CD4-positive, alpha-beta T cell treated with Interleukin-2 at 100 ng/mL for 4 hours (primary cell): ENCODE measurements at places on chromosomes 11 and 22.

GRCh38 chr11:112118176-112118575 is 31.5 kb downstream of the SDHD start:
- DNase-seq = no peak

GRCh38 chr11:70829134-70829885 is 423.1 kb downstream of the SHANK2 start:
- no peak for DNase-seq

- DNase-seq = no peak
Measured at GRCh38 chr22:19036523-19037273, 85.5 kb downstream of the DGCR2 start.

GRCh38 chr11:133927690-133928627 is 28.8 kb downstream of the IGSF9B start:
- DNase-seq = peak; percentile 69

GRCh38 chr22:50548040-50548920 is 2.6 kb downstream of the KLHDC7B start:
- peak; percentile 58 for DNase-seq

- DNase-seq = no peak
Measured at GRCh38 chr22:35567351-35568141, 26.9 kb downstream of the RASD2 start.

DNA sequence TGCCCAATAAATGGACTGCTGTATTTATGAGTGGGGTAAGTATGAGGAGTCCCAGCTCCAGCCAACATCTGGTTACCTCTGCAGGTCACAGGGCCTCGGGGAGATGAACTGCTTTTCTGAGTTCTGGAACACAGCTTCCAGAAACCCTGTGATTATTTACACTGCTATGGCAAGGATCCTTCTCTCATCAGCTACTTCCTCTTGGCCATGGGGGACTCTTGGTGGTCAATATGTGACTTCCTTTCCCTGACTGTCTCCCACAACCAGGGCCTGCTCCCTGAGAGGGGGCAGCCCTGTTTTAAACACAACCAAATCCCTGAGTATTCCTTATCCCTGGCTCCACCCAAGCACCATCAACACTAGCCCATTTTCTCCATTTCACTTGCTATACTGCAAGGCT is 10.0 kb downstream of the RHOG start:
- DNase-seq = no peak

- no peak for DNase-seq
Measured at GRCh38 chr11:69904974-69905535, 85.8 kb upstream of the FGF3 start.

- DNase-seq = no peak
Measured at GRCh38 chr11:109112821-109113280, 309.1 kb upstream of the C11orf87 start.

DNA sequence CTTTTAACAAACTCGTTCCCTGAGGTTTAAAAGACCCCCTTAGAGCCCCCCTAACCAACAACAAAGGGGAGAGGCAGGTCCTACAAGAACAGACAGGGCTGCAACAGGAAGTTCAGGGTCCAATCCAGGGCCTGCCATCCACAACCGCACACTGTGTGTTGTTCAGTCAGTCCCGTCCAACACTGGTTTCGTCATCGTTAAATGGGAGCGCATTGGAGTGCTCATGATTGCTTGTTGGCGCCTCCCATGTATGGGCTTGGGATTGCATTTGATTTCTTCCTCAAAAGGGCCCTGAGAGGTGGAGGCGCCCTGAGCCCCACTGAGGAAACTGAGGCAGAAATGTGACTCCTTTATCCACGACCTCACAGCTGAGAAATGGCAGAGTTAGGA is 174.1 kb downstream of the MN1 start:
- DNase-seq = no peak

DNA sequence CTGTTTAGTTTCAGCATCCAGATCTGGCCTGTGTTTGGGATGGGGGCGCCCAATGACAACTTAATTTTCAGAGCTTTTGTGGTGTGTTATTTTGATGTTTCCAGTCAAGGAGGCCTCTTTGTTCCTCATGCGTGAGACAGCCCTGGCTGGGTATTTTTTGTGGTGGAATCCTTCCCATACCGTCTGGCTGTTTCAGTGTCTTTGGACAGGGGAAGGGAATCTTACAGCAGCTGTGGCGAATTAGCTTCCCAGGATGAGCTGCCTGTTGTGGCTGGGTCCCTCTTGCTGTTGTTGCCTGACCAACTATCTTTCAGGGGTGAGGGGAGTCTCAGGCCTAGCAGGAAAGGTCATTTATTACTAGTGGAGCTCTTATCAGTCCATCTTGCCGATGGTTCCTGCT is 138.8 kb downstream of the ARHGAP20 start:
- no peak for DNase-seq

DNA sequence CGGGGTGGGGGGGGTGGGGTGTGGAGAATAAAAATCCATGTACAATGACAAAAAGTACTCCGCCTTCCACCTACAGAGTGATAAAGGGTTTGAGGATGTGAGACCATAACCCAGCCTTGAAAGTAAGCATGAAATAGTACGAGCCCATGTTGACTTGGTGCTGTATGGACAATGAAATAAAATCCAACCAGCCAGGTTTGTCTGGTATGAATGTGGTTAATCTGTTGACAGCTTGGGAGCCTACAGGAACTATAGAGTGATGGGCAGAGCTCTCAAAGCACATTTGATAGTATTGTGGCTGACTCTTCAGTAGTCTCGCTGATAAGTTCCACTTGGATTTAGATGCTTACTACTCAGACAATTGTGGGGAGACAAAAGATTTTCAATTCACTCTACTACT is 48.8 kb upstream of the CD44 start:
- no peak for DNase-seq
